ENCODE measurements at places on chromosomes 12 and 14. TPM values are rescaled to one million over a fixed set of nuclear protein-coding genes. Genes with fewer than 3 reads are reported as not detected.

Gene PLBD1
- polyA plus RNA-seq, result 48.3 TPM

Gene TPPP2
- polyA plus RNA-seq, result 4.2 TPM

Gene CPM
- polyA plus RNA-seq, result 20.4 TPM

Gene LYZ
- 21.5 TPM for polyA plus RNA-seq

Gene OVCH1
- 0.26 TPM for polyA plus RNA-seq

Gene RNF212B
- polyA plus RNA-seq, result 1.3 TPM

Gene TAS2R14
- polyA plus RNA-seq, result 2.6 TPM

Gene KANSL2
- polyA plus RNA-seq, result 51.7 TPM

Gene PALS1
- 116 TPM for polyA plus RNA-seq

Gene SAMD4A
- polyA plus RNA-seq, result 8.3 TPM

Gene MSRB3
- 20.4 TPM for polyA plus RNA-seq

Gene WASHC3
- 48.7 TPM for polyA plus RNA-seq

Gene KRT2
- polyA plus RNA-seq, result not detected
